ENCODE measurements at places on chromosomes 12 and 14.

DNA sequence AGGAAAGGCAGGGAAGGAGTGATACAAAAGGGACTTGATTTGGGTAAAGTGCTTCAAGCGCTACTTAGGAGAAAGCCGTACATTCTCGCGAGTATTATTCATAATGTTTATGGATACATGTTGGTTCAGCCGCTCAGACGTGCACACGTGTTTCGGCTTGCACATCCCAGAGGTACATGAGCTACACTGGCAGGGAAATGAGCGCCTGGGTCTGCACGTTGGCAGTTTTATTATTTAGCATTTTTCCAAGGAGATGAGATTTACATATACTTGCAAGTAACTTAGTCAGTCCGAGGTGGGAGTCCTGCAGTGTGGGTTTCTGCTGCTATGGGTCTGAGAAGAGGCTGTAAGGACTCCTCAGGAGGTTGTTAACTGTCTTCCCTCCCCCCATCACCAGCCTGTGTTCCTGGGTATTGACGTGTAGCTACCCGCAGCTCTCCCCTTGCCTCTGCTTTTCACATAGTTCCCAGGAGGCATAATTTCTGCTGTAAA, 1.5 kb downstream of the PRKCH start:
- DNase-seq, result peak; percentile 57

DNA sequence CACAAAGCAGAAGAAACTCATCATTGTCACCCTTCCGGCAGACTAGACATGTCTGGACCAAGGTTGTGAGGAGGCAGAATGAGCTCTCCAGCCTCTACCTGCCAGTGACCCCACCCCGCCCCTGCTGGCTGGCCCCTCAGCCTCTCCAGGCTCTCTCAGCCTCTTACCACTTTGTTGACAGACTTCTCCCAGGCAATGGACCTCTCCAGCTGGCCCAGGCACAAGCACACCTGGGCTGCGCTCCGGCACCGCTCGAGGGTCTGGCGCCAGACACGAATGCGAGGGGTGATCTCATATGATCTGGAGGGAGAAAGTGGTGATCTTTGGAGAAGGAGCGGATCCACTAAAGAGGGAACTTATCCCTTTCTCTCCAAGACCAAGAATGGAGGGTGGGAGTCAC, 30.3 kb downstream of the BAZ2A start:
- no peak for DNase-seq

DNA sequence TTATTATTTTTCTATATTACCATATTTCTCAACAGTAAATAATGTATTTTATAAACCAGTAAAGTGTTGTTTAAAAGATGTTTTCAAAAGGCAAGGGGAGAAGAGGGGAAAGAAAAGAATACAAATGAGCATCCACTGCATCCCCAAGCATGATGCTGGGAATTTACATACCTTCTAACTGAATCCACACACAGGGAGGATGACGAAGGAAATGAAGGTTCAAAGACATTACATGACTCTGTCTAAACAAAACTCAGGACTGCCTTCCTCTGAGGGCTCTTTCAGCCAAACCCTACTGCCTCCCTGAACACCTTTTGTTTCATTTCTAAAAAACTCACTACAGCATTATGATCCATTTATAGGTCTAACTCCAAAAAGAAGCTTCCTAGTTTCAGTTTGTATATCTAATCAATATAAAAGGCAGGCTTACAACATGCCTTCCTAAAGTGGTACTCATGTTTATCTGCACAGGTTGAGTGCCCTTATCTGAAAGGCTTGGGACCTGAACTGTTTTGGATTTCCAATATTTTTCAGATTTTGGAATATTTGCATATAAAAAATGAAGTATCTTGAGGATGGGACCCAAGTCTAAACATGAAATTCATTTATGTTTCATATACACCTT, 30.3 kb downstream of the DICER1 start:
- no peak for DNase-seq

DNA sequence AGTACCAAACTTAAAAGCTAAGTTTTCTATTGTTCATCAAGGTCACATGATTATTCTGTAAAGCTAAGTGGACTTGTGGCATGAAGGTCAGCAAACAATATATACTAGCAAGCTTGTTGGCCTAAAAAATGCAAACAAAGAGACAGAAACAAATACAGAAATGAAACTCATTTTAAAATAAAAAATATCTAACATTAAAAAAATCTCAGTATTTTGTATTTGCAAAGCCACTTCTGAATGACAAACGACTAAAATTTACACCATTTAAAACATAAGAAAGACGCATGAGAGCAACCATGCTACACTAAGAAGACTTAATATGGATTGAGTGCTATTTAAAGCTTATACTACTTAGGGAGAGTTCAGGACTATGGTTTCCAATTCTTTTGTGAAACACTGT, 72.8 kb upstream of the BBS10 start:
- no peak for DNase-seq

DNA sequence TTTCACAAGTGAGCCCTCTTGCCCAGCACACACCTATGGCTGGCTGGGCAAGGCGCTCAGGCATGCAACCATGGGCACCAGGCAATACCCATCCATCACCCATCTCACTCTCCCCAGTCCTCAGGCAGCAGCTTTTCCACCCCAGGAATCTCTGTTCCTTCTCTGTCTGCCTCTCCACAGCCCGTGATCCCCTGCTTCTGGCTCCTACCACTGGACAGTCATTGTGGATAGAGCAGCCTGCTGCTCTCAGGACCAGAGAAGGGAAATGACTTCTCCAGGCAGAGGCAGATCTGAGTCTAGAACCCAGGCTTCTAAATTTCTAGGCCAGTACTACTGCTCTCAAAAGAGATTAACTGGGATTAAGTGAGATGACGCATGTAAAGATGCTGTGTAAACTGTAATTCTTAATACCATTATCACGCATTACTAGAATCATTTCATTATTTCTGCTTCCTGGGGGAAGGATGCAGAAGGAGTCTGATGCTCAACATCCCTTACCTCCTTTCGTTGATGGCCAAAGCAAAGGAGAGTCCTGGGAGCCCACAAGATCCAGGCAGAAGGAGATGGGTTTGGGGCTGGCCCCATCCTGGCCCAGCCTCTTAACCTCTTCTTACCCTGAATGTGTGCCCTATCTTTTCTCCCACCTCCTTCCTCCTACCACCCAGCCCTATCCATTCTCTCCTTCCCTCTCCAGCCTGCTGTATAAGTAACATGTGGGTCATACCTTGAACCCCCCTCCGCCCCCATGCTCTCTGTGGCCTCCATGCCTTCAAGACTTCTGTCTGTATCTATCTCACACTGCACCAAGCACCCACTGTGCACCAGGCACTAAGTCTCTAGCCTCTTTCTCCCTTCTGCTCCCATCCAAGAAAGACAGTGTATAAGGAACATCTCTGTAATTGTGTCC, 4.8 kb upstream of the AQP5 start:
- DNase-seq, result no peak

- no peak for DNase-seq
These were observed 377.6 kb upstream of the MDGA2 start for GRCh38 chr14:48052973-48053372.

- DNase-seq, result no peak
These were observed 163.2 kb downstream of the RPL10L start for GRCh38 chr14:46488374-46488773.

- no peak for DNase-seq
These were observed 80.7 kb downstream of the FOXN3 start for GRCh38 chr14:89336338-89336737.

DNA sequence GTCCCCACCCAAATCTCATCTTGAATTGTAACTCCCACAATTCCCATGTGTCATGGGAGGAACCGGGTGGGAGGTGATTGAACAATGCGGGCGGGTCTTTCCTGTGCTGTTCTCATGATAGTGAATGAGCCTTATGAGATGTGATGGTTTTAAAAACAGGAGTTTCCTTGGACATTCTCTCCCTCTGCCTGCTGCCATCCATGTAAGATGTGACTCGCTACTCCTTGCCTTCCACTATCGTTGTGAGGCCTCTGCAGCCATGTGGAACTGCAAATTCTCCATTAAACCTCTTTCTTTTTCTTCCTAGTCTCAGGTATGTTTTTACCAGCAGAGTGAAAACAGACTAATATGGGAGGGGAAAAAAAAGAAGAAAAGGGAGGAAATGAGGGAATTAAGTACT, 22.6 kb upstream of the ARHGAP5 start:
- no peak for DNase-seq

- DNase-seq, result no peak
These were observed 12.3 kb upstream of the TFCP2 start for GRCh38 chr12:51185171-51185717.

DNA sequence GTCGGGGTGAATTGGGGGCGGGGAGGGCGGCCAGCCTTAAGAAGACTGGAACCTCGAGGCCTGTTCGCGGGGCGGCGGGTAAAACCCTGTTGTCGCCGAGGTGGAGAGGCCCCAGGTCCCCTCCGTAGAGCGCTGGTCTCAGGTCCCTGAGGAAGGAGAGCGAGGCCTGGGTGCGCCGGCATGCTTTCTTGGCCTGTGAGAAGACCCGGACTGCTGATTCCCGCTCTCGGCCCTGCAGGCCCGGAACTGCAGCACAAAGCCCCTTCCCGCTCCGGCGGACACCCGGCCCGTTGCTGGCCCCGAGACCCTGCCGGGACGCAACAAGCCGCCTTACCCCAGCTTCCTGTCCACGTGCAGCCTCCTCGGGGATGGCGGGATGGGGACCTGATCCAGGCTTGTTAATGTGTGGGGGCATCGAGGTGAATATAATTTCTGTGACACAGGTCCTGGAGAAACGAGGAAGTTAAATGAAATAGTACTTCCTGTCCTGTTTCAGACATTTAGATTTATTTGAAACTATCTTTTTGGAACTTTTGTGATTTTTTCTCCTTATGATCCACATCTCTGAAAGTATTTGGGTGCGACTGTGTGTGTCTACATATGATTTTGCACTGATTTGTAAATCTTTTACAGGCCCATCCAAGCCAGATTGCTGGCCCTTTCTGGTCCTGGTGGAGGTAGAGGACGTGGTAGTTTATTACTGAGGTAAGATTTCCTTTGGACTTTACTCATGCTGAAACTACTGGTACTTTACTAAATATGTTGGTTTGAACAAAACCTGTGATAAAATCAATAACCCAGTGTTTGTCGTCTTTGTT, 600 bp downstream of the PNN start:
- peak; percentile 61 for DNase-seq

- peak; percentile 79 for DNase-seq
These were observed 181.3 kb downstream of the ITPR2 start for GRCh38 chr12:26651566-26652188.

DNA sequence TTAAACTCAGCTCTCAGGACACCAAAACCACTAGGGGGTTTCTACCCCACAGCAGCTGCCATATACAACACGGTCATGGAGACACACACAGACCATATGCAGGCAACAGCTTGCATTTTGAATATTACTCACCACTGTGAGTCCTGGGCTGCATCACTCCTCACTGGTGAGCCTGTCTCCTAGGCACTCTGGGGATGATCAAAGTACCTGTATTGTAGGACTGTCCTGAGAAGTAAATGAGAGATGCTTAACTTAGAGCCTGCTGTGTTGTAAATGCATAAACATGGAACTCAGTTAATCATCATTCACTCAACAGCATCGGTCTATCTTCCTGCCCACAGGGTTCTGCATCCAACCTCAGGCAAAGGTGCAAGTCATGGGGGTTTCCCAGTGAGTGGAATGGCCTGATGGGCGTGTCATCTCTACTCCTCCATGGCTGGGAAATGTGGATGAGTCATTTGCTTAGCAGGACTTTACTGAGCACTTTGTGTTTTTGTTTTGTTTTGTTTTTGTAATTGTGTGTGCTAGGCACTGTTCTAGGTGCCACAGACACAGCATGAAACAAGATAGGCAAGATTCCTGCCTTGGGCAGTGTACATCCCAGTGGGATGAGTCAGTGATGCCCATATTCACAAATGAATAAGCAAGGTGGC, 1141.2 kb upstream of the TMEM132C start:
- no peak for DNase-seq

GRCh38 chr14:61562321-61563161, 132.8 kb upstream of the HIF1A start:
- DNase-seq, result no peak

GRCh38 chr14:50344116-50344775, 32.1 kb downstream of the DMAC2L start:
- no peak for DNase-seq

DNA sequence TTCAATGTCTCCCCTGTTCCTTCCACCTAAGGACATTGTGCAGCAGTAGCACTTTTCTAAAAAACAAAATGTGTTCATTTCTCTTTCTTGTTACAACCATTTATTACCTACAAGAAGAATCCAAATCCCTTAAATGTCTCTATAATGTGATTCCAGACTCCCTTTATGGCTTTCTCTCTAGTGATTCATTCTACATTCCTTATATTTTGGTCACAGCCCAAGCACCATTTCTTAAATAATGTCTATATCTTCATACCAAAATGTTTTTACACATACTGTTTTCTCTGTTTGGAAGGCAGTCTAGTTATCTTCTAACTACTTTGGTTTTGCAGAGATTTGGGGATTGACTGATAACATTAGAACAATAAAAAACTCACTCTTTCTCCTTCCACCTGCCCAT, 1037.3 kb upstream of the FLRT2 start:
- no peak for DNase-seq

- no peak for DNase-seq
These were observed 6.9 kb upstream of the KRT74 start for GRCh38 chr12:52580496-52580895.

DNA sequence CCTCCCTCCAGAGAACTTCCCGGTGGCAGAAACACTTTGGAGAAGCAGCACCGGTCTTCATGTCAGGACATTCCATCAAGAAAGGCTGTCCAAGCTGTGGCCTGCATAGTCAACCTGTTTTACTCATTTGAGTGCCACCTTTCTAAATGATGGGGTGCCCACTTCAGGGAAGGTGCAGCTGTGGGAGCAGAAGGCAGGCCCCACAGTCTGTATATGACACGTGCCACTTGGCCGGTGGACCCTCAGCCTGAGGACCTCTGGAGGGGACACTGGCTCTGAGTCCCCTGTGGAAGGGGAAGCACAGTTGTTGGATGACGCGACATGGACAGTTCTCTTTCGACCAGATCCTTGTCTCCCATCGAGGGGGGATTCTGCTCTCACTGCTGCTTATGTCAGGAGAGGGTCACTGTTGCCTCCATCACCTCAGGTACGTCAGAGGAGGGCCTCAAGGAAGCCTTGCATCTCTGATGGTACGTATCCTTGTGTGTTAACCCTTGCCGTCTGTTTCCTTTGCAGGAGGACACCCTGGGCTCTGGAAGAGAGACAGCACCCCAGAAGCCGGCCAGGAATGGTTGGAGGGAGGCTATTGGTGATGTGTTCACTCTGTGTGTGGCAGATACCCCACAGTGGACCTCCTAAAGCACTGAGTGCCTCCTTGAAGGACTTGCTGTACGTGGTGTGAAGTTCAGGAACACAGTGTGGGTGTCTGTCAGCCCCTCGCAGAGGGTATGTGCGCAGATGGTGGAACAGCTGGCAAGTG, 132.1 kb upstream of the RTL1 start:
- DNase-seq, result no peak

- no peak for DNase-seq
These were observed 76.1 kb upstream of the HECTD1 start for GRCh38 chr14:31283578-31284252.

DNA sequence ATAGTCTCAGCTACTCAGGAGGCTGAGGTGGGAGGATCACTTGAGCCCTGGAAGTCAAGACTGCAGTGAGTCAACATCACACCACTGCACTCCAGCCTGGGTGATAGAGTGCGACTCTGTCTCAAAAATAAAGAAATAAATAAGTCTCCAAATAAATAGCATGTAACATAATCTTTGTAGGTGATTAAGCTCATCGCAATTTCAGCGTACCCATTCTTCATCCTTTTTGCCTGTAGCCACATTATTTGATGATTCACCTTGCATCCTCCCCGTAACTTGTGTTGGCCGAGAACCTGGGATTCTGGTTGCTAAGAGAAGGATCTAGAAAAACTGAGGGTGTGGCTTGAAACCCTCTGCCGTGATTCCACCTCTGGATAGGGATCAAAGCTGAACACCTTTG, 115.1 kb downstream of the GALC start:
- DNase-seq, result no peak

All from H7 (cell line).